Activated naive CD4-positive, alpha-beta T cell treated with Interleukin-2 at 50 U/mL for 16 hours (primary cell): ENCODE measurements at places on chromosomes 5 and 9.

DNA sequence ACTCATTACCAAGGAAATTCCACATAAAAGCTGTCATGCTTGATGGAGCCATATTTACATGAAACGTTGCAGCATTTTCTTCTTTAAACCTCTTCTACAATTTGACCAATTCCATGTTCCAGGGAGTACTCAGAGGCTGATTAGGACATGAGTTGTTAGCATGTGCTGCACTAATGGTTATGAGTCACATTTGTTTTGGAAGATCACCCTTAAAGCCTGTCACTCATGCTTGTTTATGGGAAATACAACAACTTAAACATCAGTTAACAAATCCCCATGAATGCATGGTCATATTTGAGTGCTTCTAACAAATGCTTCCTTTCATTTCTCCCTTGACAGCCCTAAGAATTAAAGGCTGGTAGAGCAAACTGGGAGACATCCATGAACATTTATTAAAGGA lies 156.1 kb downstream of the GHR start:
- no peak for DNase-seq

GRCh38 chr5:55407984-55408383 lies 100.2 kb downstream of the MTREX start:
- no peak for DNase-seq

DNA sequence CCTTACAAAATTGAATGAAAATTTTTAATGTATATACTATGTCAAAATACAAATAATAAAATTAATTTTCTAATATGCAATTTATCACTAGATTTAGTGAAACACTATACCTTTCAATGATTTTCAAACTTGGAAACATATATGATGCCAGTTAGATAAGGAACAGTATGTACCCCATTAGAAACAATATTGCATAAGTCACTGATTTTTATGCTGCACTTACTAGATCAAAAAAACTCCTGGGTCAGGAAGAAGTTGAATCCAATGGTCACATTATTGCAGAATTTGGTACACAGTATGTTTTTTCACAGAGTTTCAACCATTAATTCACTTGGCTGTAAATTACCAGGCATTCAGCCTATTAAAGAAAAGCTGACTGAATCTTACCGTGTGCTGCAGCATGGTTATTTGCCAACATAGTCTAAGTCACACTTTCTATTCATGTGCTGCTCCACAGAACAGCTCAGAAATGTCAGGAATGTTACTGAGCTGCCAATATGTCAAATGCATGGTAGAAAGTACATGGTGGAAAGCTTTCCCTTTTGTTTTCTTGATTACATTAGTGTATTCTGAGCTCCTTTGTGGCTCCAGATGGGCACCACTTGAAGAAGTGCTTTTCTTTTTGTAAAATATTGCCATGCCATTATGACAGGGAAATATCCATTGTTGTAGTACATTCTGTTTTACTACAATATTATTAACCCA lies 9.9 kb upstream of the PRR16 start:
- no peak for DNase-seq

DNA sequence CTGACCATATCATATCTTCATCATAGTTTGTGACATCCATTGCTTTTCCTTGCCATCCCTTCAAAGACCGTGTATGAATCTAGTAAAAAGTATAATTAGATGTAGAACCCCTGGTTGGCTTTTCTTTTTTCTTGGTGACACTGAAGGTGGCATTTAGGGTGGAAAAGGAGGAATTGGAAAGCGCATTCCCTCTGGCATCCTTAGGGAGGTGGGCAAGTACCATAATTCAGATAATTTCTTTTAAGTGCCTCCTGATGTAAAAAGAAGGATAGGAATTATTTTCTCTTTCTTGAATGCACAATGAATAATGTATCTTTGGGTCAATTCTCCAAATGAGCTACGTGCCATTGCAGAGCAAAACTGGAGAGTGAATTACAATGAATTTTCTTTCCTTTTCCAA lies 73.2 kb upstream of the SMARCA2 start:
- no peak for DNase-seq

GRCh38 chr9:6049798-6050197 lies 34.4 kb upstream of the RANBP6 start:
- no peak for DNase-seq

GRCh38 chr9:16100537-16101091 lies 547.8 kb downstream of the CCDC171 start:
- no peak for DNase-seq

DNA sequence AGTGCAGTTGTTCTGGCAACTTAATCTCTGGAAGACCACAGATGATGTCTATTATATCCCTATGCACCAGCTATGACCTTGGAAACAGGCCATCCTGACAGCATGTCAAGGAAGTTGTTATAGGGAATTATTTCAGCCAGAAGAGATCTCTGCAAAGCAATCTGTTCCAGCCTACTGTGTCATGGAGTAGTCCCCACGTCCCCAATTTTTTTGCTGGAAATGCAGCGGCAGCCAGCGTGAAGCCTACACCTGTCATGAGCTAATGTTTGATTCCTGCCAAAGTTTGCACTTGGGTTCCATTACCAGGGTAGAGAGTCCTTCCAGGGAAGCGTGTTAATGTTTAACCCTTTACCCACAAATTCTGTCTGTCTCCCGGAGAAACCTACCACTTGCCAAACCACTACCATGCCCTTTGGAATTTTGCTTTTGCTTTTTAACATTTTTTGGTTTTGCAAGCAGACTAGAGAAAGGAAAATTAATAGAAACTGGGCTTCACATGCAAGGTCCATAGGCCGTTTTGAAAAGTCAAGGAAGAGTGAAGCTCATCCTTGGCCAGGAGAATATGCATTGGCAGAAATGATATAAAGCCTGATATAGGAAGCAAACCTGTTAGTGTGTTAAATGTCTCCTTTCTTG lies 174.9 kb upstream of the SPRY4 start:
- no peak for DNase-seq

GRCh38 chr5:40991168-40991980 lies 79.8 kb downstream of the MROH2B start:
- DNase-seq, result no peak
